ENCODE measurements at places on chromosomes 1 and 21.

DNA sequence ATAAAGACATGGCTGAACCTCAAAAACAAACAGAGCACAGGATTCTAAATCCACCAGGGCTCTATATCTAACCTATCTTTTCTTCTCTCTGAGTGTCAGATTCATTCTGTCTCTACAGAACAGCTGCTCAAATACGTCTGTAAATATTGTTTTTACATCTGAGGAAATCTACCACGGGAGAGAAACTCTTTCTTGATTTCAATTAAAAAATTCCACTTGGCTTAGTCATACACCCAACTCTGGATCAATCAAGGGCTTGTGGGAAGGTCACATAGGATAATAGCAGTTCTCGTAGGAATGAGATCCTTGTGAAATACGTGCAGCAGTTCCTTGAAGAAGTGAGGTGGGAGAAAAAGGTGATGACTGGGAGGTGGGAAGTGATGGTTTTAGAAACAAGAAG lies 1355.7 kb upstream of the ADGRL2 start:
- no peak for DNase-seq

DNA sequence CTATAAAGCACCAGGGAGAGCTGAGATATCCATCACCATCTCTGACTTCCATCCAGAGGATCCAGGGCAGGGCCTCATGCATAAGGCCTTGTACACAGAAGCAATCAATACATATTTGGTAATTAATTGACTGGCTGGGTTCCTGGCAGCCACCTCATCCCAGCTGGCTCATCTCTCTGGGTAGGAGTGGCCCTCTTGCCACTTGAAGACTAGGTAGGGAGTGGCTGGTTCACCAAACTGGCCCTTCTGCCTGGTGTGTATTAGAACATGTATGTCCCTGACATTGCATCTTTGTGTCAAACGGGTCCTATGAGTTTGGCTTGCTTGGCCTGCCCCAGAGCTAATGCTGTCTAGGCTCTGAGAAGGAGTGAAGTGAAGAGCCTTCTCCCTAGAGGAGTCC lies 11.8 kb downstream of the NUAK2 start:
- DNase-seq: no peak

GRCh38 chr1:114112775-114113174 lies 40.9 kb downstream of the SYT6 start:
- DNase-seq: no peak

DNA sequence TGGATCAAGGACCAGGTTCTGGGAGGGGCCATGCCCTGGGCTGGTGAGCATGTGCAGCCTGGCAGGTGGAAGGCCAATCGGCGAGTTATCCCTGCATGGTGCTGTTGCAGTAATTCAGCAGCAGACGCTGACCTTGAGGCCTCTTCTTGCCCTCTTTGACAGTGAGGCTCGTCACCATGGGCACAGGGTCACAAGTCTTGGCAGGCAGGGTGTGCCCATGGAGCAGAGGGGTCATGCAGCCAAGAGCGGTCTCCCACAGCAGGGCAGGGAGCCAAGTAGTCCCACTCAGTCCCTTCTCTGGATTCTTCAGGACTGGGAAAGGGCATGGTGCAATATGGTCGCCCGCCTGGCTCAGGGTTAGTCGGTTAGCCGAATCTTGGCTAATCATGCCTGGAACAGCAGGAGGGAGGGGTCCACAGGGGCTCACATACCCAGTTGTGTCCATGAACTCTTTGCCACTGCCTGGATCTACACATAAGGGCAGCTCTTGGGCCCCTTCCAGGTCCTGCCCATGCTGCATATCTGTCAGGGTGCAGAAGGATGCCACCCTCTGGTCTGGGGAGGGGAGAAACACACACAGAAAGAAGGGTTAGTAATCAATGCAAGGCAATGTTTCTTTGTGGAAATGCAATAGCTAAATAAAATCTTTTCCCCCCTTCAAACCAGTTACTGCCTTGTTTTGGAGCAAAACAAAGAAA lies 226.8 kb downstream of the SIPA1L2 start:
- DNase-seq: no peak

DNA sequence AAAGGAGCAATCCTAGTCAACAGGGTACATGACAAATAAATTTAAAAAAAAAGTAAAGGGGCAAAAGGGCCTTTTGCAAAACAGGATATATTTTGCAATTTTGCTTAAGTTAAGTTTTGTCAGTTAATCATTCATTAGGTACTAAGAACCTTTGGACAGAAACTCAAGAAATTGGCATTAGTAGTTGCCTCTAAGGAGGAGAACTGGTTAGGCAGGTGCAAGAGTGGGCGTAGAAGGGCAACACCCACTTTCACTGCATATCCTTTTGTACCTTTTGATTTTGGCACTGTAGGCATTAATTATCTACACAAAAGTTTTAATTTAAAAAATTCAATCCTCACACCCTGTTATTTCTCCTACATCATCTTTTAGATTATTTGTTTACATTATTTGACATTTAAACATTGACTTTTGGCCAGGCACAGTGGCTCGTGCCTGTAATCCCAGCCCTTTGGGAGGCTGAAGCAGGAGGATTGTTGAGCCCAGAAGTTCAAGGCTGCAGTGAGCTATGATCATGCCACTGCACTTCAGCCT lies 4.3 kb downstream of the DDAH1 start:
- DNase-seq: no peak

- DNase-seq: no peak
These were observed 10.0 kb upstream of the TBX15 start for GRCh38 chr1:118998171-118998570.

GRCh38 chr1:227947386-227947675 lies 401 bp downstream of the WNT9A start:
- no peak for DNase-seq

- DNase-seq: no peak
These were observed 114.7 kb downstream of the TNR start for GRCh38 chr1:175628548-175629317.

DNA sequence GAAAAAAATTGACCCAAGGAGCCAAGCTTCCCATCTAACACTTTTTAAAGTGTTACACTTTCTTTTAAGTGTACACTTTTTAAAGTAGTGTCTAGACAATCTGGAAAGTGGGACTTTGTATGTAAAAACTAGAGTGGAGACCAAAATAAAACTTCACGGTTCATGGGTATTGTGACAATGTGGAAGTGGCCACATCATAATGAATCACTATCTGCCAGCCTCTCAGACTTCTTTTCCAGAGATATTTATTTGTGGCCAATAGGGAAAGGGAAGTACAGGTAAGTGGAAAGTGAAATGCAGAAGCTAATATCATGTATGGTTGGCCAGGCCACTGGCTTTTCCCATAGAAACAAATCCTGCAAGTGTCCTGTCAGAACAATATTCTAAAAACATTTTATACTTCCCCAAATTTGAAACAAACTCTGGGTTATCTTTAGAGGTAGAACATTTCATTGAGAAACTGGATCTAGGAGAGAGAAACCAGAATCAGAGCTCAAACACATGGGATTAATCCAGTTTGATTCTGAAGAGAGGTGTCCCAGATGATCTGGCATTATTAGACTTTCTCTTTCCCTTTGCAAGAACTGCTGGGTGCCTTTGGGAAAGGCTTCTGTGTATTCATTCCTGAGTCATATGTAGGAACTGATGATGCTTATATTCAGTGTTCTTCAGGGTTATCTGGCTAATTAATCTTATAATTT lies 2.0 kb downstream of the TNFSF18 start:
- DNase-seq: no peak
